ENCODE measurements at places on chromosomes 7 and 10.

DNA sequence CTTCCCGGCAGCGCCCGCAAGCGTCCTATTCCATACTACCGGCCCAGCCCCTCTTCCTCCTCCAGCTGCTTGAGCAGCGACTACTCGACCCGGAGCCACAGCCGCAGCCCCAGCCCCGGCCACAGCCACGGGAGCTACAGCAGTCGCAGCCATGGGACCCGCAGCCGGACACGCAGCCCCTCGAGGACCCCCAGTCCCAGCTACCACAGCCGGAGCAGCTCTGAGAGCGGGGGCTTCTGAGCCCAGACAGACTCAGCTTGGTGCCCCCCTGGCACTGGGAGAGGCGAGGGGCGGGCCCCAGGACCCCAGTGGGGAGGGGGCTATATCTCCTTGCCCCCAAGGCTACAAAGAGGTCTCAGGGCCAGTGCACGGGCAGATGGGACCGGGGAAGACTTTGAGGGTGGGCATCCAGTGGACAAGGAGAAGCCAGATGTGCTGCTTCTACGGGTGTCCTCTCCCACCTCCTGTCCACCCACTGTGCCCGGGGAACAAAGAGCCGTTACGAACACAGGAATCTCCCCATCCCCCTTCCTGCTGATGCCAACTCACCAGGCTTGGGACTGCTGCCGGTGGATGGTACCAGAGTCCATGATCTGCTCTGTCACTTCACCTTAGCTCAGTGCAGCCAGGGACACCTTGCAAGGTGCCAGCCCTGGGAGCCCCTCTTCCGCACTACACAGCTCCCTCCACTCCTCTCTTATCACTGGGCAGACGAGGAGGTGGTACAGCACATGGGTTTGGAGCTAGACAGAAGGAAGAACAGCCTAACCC, 16.7 kb upstream of the HSPB1 start:
- DNase-seq, result no peak

- peak; percentile 83 for DNase-seq
Observed at GRCh38 chr10:118698421-118698820, 56.3 kb downstream of the CACUL1 start.

DNA sequence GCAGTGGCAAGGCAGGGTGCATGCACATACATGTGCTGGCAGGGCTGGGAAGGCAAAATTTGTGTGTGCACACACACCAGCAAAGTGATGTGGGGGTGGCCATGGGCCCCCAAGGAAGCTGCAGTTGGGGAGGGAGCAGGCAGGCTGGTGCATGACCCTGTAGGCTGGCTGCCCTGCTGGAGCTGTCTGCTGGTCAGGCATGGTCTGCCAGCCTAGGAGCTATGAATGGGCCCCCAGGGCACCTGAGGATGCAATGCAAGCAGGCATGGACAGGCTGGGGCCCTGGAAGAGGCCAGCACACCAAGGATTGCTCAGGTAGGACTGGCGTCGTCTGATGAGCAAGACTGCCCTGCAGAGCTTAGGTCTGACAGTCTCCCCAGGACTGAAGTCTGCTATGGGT, 18.2 kb upstream of the PPP1R3A start:
- DNase-seq, result no peak

GRCh38 chr10:127033216-127034033, 128.2 kb downstream of the DOCK1 start:
- DNase-seq, result no peak

GRCh38 chr7:116216956-116217571, 6.7 kb downstream of the TES start:
- DNase-seq, result no peak

GRCh38 chr7:138964624-138965436, 16.4 kb downstream of the KIAA1549 start:
- DNase-seq, result no peak

DNA sequence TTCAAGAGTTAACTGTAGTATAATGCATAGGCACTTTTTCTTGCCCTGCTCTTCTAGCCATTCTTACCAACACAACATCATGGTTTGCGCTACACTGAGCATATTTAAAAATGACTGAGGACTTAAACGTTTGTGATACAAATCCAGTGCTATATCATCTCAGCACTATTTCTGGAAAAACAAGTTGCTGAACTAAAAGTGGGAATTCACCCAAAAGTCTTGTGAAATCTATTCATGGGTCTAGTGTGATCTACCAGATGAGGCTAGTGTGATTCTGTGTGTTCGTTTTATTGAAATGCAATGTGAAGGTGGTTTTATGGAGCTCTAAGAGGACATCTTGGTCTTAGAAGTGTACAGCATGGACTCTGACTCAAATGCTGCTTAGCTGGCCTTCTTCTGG, 584.6 kb upstream of the POM121L12 start:
- no peak for DNase-seq

GRCh38 chr10:11024596-11024995, 6.9 kb downstream of the CELF2 start:
- DNase-seq, result no peak

- peak; percentile 5 for DNase-seq
Observed at GRCh38 chr10:34504534-34504933, 310.6 kb downstream of the PARD3 start.

DNA sequence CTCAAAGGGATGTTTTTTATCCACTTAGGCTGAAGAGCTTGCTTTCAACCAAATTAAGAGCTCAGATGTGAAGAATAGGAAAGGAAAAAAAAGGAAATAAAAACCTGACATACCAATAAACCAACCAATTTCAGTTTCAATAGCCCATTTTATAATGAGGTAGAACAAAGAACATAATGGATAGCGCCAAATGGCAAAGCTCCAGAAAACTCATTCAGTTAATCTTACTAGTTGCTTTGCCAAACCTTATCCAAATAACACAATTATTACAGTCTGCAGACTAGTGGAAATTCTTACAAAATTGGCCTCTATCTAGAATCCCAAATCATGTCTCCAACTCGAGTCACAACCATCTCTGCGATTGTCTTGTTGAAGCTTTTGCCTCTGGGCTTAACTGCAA, 337.0 kb downstream of the CRPPA start:
- DNase-seq, result no peak

- DNase-seq, result no peak
Observed at GRCh38 chr7:14666913-14667312, 235.6 kb downstream of the DGKB start.

DNA sequence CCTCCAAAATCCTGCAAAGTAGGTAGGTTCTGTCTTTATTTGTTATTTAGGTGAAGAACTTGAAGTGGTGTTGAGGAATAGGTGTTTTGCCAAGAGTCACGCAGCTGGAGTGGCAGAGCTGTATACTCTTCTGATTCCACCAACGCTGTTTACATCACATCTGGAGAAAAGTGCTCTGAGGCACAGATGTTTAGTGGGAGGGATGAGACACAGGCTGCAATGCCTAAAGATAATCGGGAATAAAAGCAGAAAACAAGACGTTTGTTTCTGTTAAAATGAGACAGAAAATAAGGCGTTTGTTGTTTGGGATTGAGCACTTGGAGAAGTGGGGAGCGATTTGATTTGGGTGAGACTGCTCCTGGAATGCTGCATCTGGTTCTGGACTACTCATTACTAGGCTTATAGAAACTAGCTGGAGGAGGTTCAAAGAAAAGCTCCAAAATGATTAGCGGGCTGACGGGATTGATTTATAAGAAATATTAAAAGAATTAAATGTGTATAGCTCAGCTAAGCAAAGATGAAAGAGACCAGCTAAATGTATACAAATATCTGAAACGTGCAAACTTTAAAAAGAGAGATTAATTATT, 54.3 kb downstream of the TRUB1 start:
- DNase-seq, result no peak

- no peak for DNase-seq
Observed at GRCh38 chr7:47039089-47039648, 542.7 kb downstream of the TNS3 start.

DNA sequence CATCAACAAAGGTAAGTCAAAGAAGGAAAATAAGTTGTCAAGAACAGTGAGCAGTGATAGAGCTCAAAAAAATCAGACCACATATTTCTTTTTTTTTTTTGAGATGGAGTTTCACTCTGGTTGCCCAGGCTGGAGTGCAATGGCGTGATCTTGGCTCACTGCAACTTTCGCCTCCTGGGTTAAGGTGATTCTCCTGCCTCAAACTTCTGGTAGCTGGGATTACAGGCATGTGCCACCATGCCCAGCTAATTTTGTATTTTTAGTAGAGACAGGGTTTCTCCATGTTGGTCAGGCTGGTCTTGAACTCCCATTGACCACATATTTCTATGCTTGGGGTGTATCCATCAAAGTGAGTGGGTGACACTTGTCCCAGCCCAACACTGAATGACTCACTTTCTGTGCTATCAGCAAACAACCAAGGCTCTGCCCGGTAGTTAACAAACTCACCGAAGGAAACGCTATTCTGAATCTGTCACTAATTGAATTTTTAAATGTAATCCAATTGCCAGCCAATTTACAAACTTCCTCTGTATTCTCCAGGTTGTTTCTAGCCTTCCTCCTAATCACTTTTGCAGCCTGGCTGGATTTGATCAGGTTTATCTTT, 19.6 kb upstream of the SMNDC1 start:
- no peak for DNase-seq

DNA sequence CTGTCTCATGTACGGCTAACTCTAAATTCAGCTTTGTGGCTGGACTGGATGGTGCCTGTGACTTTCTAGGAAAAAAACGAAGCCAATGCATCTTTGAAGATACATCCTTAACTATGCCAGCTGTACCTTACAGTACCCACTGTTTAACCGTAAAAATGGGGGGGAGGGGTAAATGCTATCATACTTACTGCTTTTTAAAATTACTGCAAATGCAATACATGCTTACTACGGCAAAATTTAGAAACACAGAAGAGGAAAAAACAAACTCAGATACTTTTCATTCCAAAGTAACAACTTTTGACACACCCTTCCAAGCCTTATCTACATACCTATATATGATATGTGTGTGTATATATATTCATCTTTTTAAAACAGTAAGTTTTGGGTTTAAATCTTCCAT, 20.4 kb upstream of the GLCCI1 start:
- no peak for DNase-seq

GRCh38 chr7:46281071-46281470, 360.0 kb upstream of the IGFBP3 start:
- DNase-seq, result no peak

DNA sequence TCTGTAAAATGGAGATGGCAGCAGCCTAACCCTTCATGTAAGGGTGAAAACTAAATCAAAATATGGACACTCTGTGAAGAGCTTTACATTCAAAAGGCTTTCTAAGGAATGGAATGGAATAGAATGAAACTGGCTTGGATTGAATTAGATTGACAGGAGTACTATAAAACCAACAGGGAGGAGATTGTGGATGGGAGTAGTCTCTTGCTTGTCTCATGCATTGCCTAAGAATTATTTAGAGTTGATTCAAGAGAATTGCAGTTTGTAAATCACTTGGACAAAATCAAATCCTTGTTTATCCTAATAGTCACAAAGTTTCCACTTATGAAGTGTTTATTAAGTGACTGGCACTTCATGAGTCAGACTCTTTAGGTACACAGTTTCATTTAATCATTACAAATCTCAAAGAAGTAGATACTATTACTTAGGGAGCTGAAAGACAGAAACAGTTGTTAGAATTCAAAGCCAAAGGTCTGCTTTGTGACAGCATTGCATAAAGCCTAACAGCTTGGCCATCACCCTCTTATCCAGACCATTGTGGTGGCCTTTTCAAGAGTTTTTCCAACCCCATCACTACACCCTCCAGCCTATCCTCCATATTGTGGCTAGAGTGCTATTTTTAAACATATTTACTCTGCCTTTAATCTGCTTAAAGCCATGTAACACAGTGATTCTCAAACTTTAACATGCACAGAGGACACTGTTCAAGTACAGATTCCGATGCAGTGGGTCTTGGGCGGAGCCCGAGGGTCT, 91.9 kb upstream of the GHITM start:
- DNase-seq, result no peak

DNA sequence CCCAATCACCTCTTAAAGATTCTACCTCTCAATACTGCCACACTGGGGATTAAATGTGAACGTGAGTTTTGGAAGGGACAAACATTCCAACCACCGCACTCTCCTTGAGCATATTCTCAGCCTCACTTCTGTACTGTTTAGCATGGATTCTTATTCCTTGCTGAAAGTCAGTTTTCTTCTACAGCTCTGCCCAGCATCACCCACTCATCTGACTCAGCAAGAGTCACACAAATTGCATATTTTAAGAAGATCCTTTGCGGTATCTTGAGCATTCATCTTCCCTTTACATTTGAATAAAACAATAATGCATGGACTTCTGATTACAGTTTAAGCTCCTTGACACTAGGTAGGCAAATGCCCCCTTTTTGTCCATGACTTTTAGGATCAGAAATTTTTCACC, 251.6 kb upstream of the MKLN1 start:
- DNase-seq, result no peak

DNA sequence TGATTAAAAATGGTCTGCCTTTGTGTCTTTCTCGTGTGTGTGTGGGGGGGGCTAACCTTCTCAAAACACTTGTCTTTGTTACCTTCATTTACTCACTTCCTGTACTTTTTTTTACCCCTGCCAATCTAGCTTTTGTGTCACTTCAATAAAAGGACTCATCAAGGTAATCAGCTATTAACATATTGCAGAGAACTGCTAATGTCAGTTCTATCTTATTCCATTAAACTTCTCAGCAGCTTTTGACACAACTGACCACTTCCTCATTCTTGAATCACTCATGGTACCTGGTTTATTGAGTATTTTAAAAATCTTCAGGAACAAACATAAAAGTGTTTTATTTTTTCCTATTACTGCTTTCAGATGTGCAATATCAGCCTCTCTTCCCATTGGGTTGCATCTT, 59.8 kb downstream of the SLC25A40 start:
- DNase-seq, result no peak

- DNase-seq, result no peak
Observed at GRCh38 chr10:30828680-30829079, 199.1 kb upstream of the LYZL2 start.

- no peak for DNase-seq
Observed at GRCh38 chr7:47497367-47498096, 84.4 kb downstream of the TNS3 start.

DNA sequence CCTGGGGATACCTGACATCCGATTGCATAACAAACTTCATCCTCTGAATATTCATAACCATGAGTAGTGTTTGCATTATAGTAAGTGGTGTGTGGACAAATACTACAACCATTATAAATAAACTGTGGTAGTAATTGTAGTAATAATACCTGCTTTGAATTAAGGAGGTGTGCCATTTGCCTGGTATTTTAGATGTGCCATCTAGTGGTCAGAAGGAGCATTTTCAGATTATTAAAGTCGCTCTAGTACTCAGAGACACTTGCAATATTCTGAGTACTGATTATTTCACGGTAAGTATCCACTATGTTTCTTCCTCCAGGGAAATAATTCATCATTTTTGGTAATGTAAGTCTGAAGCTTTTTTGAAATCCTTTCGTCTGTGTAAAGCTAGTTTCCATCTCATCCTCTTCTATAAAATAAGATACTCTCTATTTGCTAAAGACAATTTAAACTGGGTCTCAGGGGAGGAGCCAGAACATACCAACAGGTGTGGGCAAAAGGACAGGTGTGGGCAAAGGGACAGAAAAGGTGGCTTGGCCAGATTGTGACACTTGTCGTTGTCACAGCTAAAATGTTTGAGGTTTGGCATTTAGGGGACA, 115.3 kb upstream of the WDR11 start:
- no peak for DNase-seq

DNA sequence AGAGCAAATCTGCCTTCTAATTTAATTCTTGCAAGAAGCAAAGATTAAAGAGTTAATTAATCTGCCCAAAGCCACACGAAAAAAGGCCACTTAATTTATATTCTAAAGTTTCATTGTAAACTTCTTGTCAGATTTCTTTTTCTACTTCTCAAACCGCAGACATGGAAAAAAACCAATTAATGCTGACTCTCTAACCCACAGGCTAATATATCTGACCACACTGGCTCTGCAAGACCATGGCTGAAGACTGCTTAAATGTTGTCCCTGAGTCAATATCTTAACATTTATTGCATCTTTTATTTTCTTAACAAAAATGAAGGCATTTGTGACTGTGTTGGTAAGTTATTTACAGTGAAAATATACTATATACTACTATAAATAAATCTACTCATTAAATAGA, 234.0 kb upstream of the SP8 start:
- DNase-seq, result no peak

Measured in activated CD4-positive, alpha-beta T cell treated with anti-CD3 and anti-CD28 coated beads for 48 hours (primary cell).